ENCODE measurements at places on chromosomes 11 and 22. TPM values are rescaled to one million over a fixed set of nuclear protein-coding genes. Genes with fewer than 3 reads are reported as not detected.
A peak's percentile ranks its signal among the peaks of the same experiment; 100 is the strongest.

- no peak overlapping the region for H3K4me3 ChIP-seq
- H3K36me3 ChIP-seq = no peaks in the 10 kb centered on the region
- peaks cover 3% of the 10 kb centered on the region for H3K27me3 ChIP-seq
- no peak overlapping the region for H3K27ac ChIP-seq
- H3K4me1 ChIP-seq = no peaks in the 10 kb centered on the region
These were observed 62.2 kb downstream of the PARVA start for GRCh38 chr11:12439615-12440014.

GRCh38 chr11:824292-824880 is 3.3 kb upstream of the CRACR2B start:
- DNase-seq = no peak
- H3K4me3 ChIP-seq = no peak overlapping the region
- H3K36me3 ChIP-seq = no peaks in the 10 kb centered on the region
- H3K4me1 ChIP-seq = peaks cover 38% of the 10 kb centered on the region
- peaks cover 16% of the 10 kb centered on the region for H3K27me3 ChIP-seq

GRCh38 chr11:106022795-106023275 is 795 bp upstream of the MSANTD4 start:
- H3K4me3 ChIP-seq = peak overlapping the region; percentile 91
- peaks cover 56% of the 10 kb centered on the region for H3K4me1 ChIP-seq
- no peak for DNase-seq
- peaks cover 18% of the 10 kb centered on the region for H3K27me3 ChIP-seq
- H3K27ac ChIP-seq = peak overlapping the region; percentile 86

DNA sequence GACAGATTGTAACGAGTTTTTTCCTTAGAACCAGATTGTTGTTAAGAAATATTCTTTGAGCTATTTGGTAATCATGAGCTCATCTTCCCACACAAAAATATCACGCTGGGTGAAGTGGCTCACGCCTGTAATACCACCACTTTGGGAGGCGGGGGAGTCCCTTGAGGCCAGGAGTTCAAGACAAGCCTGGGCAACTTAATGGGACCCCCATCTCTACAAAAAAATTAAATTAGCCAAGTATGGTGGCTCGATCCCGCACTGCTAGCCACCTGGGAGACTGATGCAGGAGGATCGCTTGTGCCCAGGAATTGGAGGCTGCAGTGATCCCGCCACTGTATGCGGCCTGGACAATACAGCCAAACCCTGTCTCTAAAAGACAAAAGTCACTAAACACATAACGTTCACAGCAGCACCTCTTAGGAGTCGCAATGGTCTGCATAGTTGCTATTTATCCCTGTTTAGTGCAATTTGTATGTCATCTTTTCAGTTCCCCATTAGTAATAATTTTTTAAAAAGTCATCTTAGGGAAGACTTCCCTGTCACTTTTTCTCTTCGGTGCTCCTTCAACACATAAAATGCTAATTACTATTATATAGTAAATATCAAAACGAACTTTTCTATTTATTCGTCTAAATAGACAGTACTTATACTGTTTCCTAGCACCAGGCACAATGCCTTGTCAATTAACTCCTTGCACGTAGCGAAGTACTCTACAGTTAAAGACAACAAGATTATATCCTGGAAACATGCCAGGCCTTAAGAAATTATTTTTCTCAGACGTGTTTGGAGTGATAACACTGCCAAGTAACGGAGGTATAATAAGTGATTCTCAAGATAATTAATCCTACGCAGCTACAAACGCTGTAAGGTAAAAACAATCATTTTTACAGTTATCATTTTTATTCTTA is 1.1 kb downstream of the ST13 start:
- peak overlapping the region; percentile 100 for H3K27ac ChIP-seq
- peaks cover 74% of the 10 kb centered on the region for H3K4me1 ChIP-seq

The API5 gene
- 135 TPM for polyA plus RNA-seq

The WNT11 gene
- 1.4 TPM for polyA plus RNA-seq

All from immature natural killer cell (primary cell).